Stimulated activated CD8-positive, alpha-beta memory T cell treated with anti-CD3 and anti-CD28 coated beads, Interleukin-15, amount 100 ng/mL, for 24 hours (primary cell): ENCODE measurements at places on chromosomes 2 and 18.

GRCh38 chr2:74212702-74213410 lies 14.4 kb downstream of the MTHFD2 start:
- DNase-seq: no peak

GRCh38 chr2:8378016-8378810 lies 303.6 kb upstream of the ID2 start:
- no peak for DNase-seq

- no peak for DNase-seq
Measured at GRCh38 chr2:241561832-241562231, 3.3 kb downstream of the BOK start.

GRCh38 chr2:150977296-150977695 lies 284.4 kb downstream of the RBM43 start:
- DNase-seq: no peak

GRCh38 chr2:187567126-187567525 lies 12.9 kb upstream of the TFPI start:
- no peak for DNase-seq

GRCh38 chr2:232538671-232539070 lies 821 bp upstream of the CHRNG start:
- DNase-seq: no peak

GRCh38 chr2:124325667-124326440 lies 300.8 kb downstream of the CNTNAP5 start:
- no peak for DNase-seq

DNA sequence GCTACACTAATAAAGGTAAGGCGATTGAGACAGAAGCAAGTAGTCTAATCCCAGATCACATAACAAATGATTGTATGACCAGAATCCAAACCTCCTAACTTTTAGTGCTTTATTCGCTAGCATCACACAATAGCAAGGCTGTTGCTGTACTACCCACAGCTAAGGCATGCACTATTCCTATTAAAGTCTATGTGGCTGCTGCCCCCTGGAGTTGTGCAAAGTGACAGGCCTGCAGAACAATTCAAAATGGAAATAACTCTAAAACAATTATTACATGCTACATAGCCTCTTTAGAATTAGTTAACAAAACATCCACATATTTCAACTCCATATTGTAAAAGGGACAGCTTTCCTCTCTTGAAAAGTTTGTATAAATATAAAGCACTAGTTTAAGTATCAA lies 6.0 kb downstream of the ERBB4 start:
- no peak for DNase-seq

- DNase-seq: no peak
Measured at GRCh38 chr2:75031171-75031570, 72.7 kb downstream of the POLE4 start.

GRCh38 chr2:64840426-64840881 lies 148.7 kb upstream of the SLC1A4 start:
- no peak for DNase-seq

- no peak for DNase-seq
Measured at GRCh38 chr2:240640939-240641338, 15.7 kb downstream of the GPR35 start.

GRCh38 chr18:3691705-3692104 lies 241.7 kb downstream of the TGIF1 start:
- no peak for DNase-seq

GRCh38 chr2:65495251-65495877 lies 63.0 kb upstream of the SPRED2 start:
- DNase-seq: no peak

GRCh38 chr2:168663993-168664392 lies 138.4 kb upstream of the NOSTRIN start:
- no peak for DNase-seq

DNA sequence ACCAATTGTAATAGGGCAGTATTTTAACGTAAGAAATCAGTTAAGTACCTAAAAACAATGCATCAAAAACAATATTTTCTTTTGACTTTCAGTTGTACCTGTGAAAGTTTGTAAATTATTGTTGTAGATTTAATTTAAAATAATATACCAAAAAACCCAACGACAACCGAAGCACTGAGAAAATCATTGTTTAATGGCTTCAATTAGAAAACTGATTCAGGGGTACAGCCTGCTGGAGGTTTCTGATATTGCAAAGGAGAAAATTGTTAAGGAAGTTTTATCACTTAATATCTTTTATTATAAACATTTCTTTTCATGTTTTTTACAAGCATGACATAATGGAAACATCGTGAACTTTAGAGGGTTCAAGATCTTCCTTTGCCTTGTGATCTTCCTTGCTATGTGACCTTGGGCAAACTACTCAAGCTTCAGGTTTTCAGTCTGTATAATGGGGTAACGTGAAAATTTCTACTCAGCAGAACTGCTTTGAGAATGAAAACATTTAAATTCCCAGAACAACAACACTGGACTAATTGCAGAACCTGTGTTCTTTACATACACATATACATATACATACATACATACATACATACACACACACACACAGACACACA lies 76.3 kb upstream of the GLS start:
- no peak for DNase-seq

DNA sequence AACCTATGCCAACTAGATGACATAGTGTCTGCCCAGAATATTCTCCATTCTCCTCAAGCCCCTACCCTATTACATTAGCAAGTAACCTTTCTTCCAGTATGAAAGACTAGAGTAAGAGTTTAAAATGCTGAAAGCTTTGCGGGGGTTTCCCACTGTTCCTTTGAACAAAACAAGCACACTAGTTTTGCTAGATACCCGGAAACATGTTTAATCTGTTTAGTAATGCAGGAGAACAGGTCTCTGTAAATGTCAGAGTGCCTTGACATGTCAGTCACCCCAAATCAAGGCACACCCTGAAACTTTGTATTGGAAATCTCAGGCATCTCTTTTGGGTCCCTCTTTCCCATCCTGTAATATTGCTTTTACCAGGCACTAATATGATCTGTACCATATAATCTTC lies 11.6 kb downstream of the GALNT5 start:
- DNase-seq: no peak

GRCh38 chr2:219851801-219852481 lies 224.5 kb downstream of the SLC4A3 start:
- DNase-seq: no peak

DNA sequence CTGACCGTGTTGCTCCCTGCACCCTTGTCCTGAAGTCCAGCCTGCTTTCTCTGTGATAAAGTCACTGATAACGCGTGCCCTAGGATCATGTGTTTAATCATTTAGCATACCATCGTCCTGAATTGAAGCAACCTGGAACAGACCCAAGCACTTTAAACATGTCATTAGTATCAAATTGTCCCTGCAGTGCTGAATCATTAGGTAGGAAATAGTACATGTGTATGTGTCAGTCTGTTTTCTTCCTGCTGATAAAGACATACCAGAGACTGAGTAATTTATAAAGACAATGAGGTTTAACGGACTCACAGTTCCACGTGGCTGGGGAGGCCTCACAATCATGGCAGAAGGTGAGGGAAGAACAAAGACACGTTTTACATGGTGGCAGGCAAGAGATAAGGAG lies 2.8 kb downstream of the ASB18 start:
- no peak for DNase-seq

GRCh38 chr2:213818436-213818835 lies 534.2 kb downstream of the SPAG16 start:
- DNase-seq: no peak

GRCh38 chr2:7436096-7436906 lies 519.1 kb downstream of the RNF144A start:
- DNase-seq: no peak
